ENCODE measurements at places on chromosomes 12 and 14.

GRCh38 chr12:68932961-68933893 is at the start of gene CPM:
Gene CPM (minus strand): TSS chr12:68933171. CDS start chr12:68932837, 334 bp downstream.
- ATAC-seq = peak; percentile 93

GRCh38 chr14:53670701-53671100 is 285.9 kb downstream of the BMP4 start:
- no peak for ATAC-seq

GRCh38 chr14:47439953-47440352 is 235.5 kb downstream of the MDGA2 start:
- no peak for ATAC-seq

DNA sequence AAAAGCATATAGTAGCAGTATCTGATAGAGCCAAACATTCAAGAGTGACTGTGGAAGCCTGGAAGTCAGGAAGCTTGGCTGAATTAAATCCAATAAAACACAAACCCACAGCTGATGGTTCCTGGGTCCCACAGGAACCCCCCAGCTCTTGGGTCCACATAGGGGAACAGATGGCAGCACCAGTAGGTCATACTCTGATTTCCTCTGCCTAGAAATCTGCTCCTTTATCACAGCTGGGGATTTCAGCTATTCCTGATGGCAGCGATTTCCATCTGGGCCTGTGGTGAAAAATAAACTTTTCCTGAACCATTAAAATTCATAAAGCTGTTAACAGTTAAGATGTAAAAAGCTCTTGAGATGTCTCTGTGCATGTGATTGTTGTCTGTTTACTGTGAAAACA is 202.0 kb upstream of the FRMD6 start:
- no peak for ATAC-seq

- ATAC-seq = no peak
These were observed 169.8 kb downstream of the OTOGL start for GRCh38 chr12:80268924-80269749.

GRCh38 chr12:84492351-84492883 is 420.2 kb downstream of the SLC6A15 start:
- ATAC-seq = no peak
